ENCODE measurements at places on chromosomes 2 and 18.

DNA sequence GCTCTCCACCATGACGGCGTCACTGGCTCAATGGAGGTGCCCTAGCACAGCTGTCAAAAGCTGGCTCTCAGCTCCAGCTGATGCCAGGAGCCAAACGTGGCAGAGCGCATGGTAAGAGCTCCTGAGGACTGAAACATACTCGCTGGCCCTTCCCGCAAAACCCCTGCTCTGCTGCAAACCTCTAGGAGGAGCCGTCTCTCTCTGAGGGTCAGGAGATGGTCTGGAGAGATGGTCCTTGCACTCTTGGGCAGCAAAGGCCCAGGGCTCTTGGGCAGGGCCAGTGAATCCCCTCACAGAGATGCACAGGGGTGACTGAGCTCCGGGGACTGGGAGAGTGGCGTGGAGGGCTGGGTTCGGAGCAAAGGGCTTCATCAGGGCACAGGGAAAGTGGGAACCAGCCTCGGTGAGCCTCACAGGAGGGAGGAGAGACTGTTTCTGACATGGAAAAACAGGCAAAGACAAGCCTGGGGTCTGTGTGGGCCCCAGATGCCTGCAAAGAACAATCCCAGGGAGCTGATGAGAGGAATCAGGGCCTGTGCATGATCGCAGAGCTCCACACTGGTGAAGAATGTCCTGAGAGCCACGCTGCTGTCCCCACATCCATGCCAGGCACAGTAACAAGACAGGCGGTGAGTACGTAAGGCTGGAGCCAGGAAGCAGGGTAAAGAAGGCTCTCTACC is 17.2 kb downstream of the SNORC start:
- DNase-seq: no peak

DNA sequence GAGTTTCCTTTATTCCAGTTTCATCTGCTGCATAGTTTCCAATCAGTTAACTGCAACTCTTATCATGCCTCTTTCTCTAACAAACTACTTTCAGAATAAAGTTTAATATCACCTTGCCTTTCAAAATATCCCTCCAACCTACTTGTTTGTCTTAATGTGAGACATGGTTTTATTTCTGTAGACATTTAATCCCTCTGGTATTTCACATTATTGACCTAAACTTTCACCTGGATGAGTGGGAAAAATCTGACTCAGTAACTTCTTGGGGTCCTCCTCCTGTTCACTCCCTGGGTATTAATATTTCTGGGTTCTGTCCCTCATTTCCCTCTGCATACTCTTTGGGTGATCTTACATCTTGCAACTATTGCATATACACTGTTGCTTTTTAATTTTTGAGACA is 27.9 kb downstream of the MSH6 start:
- no peak for DNase-seq

GRCh38 chr2:21220930-21221329 is 97.2 kb downstream of the TDRD15 start:
- peak; percentile 21 for DNase-seq

GRCh38 chr2:132439703-132440398 is 23.2 kb downstream of the GPR39 start:
- DNase-seq: no peak

DNA sequence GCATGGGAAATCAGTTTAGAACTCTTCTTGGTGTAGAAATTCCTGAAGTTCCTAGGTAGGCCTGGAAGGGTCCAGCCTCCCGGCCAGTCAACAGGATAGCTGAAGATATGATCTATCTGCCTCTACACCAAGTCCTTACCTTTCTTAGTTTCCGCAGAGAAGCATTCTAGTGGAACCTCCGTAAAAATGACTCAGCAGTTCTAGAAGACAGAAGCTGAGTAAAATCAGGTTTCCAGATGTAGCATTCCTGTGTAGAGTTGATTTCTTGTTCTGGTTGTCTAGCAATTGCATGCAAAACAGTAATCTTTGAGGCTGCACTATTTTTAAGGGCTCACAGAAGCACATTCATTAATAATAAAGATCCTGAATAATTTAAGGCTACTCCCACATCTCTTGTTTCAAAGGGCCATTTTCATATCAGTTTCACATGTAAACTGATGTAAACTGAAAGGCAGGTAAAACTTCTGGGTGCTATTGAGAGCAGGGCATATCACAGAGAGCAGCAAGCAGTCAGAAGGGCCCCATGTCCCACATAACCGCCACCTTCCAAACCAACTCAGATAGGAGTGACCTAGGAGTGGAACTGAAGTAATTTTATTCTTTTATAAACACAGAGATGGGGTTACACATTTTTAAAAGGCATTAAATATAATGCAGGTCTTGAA is 3.2 kb upstream of the DYTN start:
- DNase-seq: no peak

GRCh38 chr2:83725735-83726134 is 733.3 kb downstream of the SUCLG1 start:
- no peak for DNase-seq

- no peak for DNase-seq
These were observed 142.4 kb downstream of the CCBE1 start for GRCh38 chr18:59554796-59555335.

DNA sequence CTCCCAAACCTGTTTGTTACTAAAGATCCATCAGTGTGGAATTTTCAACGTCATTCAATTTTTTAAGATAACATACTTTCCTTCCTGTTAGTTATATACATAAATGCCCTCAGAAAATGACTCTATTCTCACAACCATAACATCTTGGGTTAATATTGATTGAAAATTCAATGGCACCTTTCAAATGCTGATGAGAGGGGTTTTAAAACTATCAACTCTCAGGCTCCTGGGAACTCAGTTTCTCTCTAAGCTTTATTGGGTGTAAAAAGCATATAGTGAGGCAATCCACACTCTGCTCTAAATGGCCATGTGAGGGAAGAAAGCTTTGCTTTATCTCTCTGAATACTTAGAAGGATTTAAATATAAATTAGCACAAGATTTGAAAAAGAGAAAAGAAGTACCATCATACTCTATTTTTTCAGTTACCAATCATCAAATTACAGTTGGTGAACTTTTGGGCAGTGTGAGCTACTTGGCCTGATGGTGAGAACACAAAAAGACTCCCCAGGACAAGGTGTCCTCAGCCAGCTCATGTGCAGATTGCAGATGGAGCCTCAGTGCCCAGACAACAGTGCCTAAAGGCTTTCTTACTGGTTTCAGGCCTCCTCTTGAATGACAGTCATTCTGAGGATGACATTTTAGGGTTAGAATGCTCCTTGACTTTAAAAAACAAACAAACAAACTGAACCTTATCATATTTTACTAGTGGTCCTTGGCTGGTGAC is 24.6 kb upstream of the CERS6 start:
- no peak for DNase-seq

GRCh38 chr18:74196220-74197119 is 48.1 kb downstream of the TIMM21 start:
- peak; percentile 14 for DNase-seq

DNA sequence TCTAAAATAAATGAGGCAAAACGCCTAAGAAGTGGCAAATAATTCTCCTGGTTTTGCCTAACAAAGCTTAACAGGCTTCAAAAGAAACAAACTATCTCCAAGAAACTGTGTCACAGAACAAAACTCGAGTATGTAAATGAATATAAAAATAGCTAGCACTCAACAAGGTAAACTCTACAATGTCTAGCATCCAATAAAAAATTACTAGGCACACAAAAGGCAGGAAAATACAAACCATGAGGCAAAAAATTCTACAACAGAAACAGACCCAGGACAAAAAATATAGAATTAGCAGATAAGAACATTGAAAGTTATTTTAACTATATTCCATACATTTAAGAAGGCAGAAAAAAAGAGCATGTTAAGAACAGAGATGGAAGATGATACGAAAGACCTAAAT is 16.8 kb downstream of the PPP4R1 start:
- DNase-seq: no peak

DNA sequence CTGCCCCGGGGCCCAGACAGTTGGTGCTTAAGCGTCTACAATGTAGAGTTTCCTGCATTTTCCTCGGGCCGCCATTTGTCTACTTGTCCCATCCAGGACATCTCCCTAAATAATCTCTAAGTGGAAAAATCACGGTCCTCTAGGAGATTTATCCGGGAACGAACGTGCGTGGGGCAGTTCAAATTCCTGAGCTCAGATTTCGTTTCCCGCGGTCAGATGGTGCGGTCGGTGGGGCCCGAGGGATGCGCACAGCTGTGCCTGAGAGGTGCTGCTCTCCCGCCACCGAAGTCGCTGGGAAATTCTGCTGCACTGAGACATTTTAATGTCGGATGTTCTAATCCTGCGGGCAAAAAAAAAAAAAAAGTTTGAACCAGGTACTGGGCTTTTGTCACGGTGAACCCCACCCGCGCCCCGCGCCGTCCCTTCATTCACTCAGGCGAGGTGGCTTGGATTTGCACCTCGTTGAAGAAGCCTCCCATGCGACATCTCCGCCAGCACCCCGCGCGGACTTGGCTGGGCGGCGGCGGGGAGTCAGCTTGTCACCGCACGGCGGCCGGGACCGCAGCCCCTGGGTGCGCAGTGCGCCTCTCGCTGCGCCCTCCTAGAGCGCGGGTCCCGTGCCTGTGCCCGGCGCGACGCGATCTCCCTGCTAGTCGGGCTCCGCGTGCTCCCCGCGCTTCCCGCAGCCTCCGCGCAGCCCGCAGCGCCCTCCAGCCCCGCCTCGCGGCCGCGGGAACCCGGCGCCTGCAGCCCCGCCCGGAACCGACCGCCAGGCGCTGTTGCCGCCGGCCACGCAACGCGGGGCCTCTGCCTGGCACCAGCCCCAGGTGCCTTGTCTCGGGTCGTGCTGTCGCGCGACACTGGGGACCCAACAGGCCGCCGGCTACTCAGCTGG is 191.9 kb upstream of the TCF4 start:
- DNase-seq: peak; percentile 41

Measured in MG63 (cell line).